ENCODE measurements at places on chromosomes 12 and 14. TPM values are rescaled to one million over a fixed set of nuclear protein-coding genes. Genes with fewer than 3 reads are reported as not detected.
A peak's percentile ranks its signal among the peaks of the same experiment; 100 is the strongest.

DNA sequence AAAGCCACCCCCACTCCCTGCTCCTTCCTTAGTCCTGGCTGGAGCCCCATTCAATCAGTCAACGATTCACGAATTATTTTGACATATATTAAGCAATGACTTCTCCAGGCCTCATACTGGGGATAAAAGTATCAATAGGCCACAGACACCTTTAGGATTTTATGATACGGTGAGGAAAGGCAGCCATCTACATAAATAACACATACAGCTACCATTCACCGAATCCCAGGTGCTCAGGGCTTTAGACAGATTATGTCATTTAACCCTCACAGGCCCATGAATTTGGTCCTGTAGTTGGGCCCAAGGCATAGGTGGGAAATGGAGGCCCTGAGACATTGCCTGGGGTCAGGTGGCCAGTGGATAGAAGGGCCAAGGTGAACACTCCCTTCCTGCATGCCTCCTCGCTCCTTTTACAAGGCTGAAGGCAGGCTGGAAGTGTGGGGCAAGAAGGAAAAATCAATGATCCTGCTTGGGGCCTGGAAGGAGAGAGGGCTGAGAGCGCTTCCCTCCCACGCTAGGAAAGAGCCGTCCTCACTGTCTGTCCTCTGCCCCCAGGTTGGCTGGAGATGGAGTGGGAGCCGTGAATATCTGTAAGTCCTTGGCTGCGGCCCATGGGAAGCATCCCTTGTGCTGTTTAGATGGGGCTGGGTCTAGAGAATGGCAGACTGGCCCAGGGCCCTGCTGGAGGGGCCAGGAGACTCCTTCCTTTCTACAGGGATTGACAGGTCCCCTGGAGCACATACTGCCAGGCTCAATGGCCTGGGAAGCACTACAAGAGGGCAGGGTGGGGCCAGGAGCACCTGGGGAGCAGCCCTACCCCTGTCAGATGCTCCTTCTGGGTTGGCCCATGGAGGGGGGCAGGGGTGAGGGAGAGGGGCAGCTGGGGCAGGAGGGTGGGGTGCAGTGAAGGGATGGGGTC lies 14.8 kb downstream of the KRT7 start:
- DNase-seq, result no peak

DNA sequence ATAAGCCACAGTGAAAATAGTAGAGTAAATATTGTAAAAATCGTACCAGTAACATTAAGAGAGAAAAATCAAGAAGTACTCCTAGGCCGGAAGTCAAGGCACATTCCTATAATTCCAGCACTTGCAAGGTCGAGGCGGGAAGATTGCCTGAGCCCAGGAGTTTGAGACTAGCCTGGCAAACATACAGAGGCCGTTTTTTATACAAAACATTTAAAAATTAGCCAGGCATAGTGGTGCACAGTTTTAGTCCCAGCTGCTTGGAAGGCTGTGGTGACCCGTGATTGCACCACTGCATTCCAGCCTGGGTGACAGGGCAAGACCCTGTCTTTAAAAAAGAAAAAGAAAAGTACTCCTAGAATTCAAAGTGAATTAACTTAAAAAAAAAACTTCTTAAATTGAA lies 341.8 kb downstream of the C12orf50 start:
- DNase-seq, result peak; percentile 60

DNA sequence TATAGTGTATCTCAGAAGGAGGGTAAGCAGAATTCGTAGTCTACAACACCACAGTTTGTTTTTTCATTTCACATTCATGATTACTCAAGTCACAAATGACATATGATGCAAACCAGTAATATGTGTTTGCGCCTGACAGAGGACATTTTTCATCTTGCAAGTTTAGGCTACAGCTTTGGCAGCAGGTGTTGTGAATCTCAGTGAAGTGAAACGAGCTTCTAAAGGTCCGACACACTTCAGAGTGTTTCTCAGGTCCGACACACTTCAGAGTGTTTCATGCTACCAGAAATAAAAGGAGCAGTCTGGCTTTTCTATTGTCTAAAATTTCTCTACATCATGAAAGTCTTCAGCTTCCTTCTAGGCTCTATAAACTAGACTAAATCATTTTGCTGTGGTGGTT lies 22.7 kb downstream of the CLEC14A start:
- no peak for DNase-seq

The ZDHHC22 gene
- total RNA-seq, result not detected

DNA sequence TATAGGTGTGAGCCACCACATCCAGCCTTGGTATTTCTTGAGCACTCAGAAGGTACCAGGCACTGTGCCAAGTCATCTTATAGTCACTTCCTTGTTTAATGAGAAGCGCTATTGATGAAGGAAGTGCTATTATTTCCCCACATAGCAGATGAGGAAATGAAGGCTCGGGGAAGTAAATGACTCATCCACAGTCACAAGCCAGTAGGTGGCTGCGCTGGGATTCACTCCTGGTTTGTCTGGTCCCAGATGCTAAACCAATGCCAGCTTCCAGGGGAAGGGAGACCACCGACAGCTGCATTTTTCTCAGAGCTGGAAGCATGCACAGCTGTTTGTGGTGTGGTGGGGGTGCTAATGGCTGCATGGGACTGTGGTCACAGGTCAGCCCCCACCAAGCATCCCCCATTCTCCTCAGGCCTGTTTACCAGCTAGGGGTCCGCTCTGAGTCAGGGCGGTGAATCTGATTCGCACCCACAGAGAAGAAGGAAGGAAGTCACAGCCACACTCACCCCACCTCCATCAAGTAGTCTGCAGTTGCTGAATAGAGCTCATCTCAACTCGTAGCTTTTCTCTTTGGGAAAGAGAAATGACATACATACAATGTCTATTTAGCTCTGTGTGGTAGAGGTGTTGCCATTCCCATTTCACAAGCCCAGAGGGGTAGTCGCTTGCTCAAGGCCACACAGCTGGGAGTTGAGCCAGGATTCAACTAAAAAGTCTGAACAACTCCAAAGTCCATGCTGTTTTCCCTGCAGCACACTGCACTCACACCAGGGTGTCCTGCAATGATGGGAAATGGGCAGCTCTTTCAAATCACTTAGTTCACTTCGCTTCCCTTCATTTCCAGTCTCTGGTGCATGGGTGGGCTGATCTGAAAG lies 6.3 kb upstream of the LTBP2 start:
- peak; percentile 74 for DNase-seq

GRCh38 chr12:70843363-70843762 lies 77.2 kb downstream of the PTPRR start:
- no peak for DNase-seq

DNA sequence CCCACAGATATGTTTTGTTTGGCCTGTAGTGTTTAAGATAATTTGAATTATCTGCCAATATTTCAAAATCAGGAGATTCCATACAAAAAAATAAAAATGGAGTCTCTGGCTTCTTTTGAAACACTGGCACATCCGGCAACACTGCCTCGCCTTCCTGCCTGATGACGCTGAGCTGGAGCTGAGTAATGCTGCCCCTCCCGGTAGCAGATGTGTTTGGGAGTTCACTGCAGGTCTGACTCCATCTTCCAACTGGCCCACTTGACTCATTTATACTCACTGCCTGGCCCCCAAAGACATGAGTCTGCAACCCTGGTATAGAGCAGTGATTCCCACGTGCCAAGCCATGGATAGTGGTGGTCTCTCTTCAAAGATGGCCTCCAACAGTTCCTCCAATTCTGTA lies 7.4 kb downstream of the CIT start:
- DNase-seq, result peak; percentile 96

DNA sequence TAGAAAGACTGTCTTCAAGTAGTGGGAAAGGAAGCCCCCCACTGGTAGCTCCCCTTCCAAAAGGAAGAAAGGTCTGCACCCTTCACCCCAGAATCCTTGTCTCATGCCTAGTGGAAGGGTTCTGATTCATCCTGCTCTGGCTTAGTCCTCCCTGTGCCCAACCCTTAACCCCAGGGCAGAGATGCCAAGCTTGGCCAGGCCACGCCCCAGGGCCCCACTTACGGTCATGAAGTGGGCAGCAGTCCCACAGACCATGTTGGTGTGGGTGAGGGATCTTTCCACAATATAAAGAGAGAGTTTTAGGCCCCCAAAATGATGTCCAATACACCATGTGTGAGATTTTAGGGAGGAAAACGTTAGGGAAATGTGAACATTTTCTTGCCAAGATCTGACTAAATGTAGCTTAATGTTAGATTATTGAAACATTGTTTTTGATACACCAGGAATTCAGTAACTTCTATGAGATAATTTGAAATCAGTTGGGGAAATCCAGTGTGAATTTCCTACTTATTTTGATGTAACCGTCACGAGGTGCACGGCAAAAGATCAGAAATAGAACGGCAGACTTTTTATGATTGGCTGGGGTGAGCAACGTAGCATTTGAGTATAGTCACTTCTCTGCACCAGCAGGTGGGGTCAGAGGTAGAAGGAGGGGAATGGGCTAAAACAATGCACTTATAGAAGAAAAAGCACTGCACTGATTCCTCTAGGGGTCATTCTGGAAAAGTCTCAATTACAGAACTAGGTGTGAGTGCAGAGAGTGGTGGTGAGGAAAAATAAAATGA lies 8.2 kb upstream of the SSPN start:
- DNase-seq, result no peak

GRCh38 chr12:96810057-96810456 lies 97.0 kb upstream of the NEDD1 start:
- no peak for DNase-seq

Data from IMR-90 (cell line).